ENCODE measurements at places on chromosomes 1 and 21.
A peak's percentile ranks its signal among the peaks of the same experiment; 100 is the strongest.

DNA sequence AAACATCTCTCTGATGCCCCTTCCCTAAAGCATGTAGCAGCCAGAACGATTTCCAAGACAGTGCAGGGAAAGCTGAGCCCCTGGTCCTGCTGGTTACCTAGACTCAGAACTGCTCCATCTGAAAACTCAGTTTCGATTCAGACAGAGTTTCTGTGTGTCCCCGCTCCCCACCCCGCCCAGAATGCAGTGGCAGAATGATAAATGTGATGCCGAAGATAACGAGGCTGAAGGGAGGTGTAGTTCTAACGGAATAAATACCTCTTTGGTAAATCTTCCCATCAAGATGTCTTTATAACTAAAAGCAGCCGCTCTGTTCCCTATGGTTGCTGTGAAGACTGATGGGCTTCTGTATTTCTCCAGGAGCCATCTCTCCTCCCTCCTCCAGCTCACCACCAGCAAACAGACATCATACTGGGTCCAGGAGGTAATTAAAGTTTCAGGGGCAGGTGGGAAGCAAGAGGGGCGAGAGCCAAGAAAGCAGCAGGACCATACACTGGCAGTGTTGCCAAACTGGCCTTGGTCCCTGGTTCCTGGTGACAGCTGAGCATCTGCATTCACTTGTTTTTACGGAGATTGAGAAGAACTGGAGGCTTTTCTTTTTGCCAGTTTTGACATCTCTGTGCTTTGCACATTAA is 76.9 kb downstream of the DDX20 start:
- DNase-seq = no peak

GRCh38 chr1:149927056-149927562 is 494 bp downstream of the SF3B4 start:
- DNase-seq = no peak

DNA sequence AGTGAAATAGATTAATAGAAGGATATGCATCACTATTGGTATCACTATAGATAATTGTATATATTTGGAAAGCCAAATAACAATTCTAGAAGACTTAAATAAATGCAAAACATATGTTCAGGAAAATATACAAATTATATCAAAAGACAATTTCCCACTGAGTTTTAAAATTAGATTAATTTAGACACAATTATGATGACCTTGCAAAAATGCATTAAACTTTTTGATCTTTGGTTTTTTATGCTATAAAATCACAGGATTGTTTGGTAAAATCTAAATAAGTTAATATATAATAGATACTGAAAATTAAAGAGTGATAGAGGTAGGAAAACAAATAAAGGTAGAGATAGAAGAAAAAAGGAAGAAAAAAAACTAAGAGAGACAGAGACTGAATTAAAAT is 2027.7 kb downstream of the MRPL39 start:
- no peak for DNase-seq

GRCh38 chr1:231705806-231706760 is 79.5 kb downstream of the DISC1 start:
- no peak for DNase-seq

GRCh38 chr1:225595974-225596551 is 56.9 kb downstream of the ENAH start:
- no peak for DNase-seq

- no peak for DNase-seq
These were observed 50.2 kb upstream of the BCL9 start for GRCh38 chr1:147491098-147491497.

- DNase-seq = no peak
These were observed 16.3 kb upstream of the CDK18 start for GRCh38 chr1:205488074-205488723.

DNA sequence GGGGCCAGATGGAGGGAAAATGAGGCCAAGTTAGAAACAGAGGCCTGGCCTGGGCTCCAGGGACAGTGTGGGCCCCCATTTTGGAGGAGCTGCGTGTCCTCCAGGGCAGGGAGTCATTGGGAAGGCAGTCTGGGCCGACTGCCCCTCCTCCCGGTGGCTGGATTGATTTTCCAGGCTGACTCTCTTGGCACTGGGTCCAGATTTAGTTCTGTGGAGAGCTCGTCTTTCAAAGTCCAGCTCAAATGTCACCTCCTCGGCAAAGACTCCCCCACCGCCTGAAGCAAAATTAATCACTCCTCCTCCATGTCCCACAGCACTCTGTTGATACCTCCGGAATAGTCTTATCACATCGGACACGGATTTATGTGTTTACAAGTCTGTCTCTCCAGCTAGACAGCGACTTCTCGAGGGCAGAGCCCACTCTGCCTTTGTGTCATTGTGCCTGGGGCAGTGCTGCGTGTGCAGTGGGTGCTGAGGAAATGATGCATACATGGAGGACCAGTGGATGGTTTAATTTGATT is 175.1 kb downstream of the CAMTA1 start:
- no peak for DNase-seq

GRCh38 chr1:161223805-161224694 is 622 bp upstream of the APOA2 start:
- DNase-seq = no peak

- no peak for DNase-seq
These were observed 61.2 kb downstream of the AGPAT3 start for GRCh38 chr21:43926196-43926595.

DNA sequence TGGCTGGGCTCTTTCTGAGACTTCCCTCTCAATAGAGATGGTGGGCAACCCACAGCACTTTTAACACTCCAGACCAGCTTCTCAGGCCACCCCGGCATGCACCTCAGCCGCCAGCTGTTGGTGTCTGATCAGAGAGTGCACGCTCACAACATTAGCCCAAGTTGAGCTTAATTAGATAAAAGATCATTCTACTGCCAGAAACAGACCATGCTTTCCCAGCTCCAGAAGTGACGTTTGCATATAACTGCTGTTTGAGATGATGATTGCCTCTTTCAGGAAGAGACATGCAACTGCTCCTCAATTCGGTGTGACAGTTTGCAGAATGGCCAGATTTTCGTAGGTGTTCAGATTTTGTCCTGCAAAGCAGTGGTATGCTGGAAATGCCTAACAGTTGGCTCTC is 285.3 kb upstream of the VAMP3 start:
- no peak for DNase-seq

- DNase-seq = no peak
These were observed 972 bp downstream of the CFAP410 start for GRCh38 chr21:44337941-44338895.

DNA sequence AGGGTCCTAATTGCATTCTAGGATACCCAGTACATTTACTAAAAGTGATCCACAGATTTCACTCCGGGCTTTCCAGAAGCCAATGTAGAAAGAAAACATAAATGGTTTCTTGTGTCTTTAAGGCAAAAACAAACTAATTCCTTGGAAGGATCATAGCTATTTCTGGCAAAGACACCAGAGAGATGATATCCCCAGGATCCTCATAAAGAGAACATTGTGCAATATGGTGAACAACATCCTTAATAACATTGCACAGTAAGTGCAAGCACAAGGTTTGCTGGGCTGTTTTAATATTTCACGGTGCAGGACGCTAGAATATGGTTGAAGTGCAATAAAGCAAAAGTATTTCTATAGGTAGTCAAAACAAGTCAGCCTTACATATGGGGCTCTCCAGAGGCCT is 83.0 kb downstream of the NTPCR start:
- DNase-seq = no peak

DNA sequence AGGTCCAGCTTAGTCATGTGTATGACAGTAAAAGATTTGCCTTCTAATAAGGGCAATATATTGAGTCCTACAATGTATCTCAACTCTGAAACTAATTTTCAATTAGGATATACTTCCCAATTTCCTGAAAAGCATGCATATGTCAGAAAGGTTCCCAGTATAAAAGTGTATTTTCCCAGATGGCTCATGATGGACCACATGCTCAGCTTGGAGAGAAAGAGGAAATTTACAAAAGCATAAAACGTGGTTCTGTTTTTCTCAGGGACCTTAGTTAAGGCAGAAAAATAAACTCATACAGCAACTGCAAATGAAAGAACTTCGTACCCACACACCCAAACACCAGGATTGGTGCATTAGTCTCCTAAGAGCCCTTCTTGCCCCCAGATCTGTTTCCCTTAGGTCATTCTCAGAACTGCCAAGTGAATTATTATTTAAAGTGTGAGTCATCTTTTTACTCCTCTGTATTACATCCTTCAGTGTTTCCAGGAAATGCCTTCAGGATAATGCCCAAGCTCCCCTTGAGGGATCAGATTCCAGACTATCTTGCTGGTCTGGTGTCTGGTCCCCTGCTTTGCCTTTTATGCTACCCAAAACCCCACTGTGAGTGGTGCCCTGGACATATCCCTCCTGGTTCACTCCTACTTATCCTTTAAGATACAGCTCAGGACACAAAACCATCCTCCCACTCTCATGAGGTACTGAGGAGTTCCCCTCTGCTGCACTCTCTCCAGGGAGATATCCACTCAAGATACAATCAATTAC is 57.4 kb downstream of the SSX2IP start:
- DNase-seq = peak; percentile 32

- no peak for DNase-seq
These were observed 108.2 kb downstream of the GALNT2 start for GRCh38 chr1:230175163-230175747.

GRCh38 chr1:243849421-243850201 is 432 bp downstream of the AKT3 start:
- DNase-seq = no peak

GRCh38 chr1:155322571-155322952 is 1.9 kb downstream of the RUSC1 start:
- DNase-seq = no peak

- peak; percentile 20 for DNase-seq
These were observed 138.2 kb downstream of the COL24A1 start for GRCh38 chr1:86018283-86018923.

- no peak for DNase-seq
These were observed 1.7 kb downstream of the PTGFR start for GRCh38 chr1:78492386-78492950.

- no peak for DNase-seq
These were observed 65.9 kb downstream of the CLIC6 start for GRCh38 chr21:34734696-34735095.

All from smooth muscle cell of the brain vasculature (primary cell).